ENCODE measurements at places on chromosomes 2 and 18.
A peak's percentile ranks its signal among the peaks of the same experiment; 100 is the strongest.

- DNase-seq, result no peak
These were observed 65.6 kb upstream of the RFX8 start for GRCh38 chr2:101540518-101540917.

- no peak for DNase-seq
These were observed 26.6 kb upstream of the CATIP start for GRCh38 chr2:218329826-218330593.

GRCh38 chr18:33375829-33376228 is 64.7 kb downstream of the CCDC178 start:
- DNase-seq, result no peak

GRCh38 chr18:57887543-57888383 is 84.6 kb upstream of the ATP8B1 start:
- DNase-seq, result no peak

- peak; percentile 67 for DNase-seq
These were observed 20.9 kb downstream of the THNSL2 start for GRCh38 chr2:88190808-88191721.

DNA sequence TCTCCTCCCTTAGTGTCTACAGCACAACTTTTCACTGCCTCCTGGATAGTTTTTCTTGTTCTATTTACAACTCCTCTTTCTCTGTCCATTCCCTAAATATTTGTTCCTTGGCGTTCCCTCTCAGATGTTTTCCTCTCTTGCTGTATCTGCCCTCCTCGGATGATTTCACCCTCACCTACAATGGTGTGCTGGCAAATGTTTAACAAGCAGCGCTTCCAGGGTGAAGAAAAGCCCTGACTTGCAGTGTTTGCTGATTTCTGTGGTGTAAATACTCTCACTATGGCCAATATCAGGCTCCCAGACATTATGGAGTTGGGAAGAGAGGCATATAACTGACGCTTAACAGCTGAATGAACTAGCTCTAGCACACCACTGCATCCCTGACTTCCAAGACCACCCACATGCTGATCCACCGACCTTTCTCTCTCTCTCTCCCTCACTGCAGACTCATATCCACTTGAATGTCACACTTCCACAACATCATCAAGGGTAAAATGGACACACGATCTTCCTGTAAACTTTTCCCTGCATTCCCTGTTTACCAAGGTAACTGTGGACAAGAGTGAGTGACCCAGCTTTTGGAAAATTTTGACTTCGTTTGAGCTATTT is 31.5 kb upstream of the SPTBN1 start:
- no peak for DNase-seq

DNA sequence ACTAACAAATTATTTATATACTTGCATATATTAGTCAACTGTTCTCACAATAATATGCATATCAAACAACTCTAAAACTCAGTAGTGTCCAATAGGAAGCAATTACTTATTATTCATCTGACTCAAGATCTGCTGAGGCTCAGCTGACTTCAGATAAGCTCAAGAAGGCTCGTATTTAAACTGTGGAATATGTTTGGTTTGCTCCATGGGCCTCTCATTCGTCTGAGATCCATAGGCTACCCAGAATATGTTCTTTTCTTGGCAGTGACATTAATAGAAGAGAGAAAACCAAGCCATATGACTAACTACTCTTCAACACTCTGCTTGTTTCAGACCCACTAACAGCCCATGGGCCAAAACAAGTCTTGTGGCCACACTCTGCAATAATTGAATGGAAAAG is 107.7 kb upstream of the MAP2 start:
- DNase-seq, result no peak

GRCh38 chr2:167048829-167049228 is 160.5 kb downstream of the XIRP2 start:
- DNase-seq, result no peak

GRCh38 chr2:88603146-88603545 is 24.1 kb downstream of the EIF2AK3 start:
- DNase-seq, result no peak

DNA sequence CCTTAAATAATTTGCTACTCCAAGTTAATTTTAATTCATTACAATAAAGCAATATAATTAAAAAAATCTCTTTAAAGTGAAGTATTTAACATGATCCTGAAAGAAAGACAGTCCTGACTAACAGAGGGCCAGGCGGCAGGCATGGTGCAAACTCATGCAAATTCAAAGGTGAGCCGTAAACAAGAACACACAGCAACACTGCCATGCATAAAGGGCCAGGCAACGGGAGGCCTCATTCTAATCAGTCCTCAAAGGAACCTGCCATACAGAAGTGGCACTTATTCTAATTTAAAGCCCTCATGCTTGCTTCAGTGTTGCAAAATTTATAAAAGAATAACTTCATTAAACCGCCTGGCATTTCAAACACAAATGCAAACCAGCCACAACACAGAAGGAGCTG is 277.0 kb downstream of the ZNF521 start:
- DNase-seq, result no peak

GRCh38 chr2:120474486-120474885 is 128.6 kb downstream of the INHBB start:
- DNase-seq, result no peak

DNA sequence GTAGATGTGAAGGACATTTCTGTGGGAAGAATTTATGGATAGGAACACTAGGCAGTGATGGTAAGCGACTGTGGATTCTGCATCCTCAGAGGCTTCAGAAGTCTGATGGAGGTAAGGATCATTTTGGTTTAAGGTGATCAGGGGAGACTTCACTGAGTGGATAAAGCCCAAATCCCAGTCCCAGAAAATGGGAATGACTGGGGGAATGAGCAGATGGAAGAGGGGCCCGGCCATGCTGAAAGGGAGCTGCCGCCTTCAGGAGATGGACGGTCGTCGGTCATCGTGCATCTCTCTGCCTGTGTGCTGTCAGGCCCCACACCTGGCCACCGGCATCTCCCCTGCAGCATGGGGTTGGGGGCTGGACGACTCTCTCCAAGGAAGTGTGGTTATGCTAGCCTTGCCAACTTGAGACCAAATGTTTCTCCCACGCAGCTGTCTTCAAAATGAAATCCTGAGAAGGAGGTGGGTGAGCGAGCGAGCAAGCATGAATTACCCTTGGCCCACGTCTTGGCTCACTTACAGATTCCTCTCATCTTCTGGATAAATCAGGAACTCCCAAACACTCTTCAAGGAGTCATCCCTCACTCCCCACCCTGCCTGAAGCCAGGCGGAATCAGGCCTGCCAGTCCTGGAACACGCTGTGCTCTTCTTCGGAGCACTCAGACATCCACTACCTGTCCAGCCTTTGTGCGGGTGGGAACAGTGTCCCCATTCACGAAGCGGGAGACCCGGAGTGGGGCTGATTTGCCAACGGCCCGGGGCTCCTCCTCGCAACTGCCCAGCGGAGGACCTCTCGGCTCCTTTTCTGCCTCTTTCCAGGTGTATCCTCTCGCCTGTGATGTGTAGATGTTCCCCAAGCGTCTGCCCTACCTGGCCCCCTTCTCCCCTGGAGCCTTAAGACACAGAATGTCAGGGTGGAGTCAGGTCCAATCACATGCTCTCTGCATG is 85.6 kb downstream of the PRKCE start:
- no peak for DNase-seq

- DNase-seq, result no peak
These were observed 2.7 kb upstream of the GKN1 start for GRCh38 chr2:68971591-68972231.

DNA sequence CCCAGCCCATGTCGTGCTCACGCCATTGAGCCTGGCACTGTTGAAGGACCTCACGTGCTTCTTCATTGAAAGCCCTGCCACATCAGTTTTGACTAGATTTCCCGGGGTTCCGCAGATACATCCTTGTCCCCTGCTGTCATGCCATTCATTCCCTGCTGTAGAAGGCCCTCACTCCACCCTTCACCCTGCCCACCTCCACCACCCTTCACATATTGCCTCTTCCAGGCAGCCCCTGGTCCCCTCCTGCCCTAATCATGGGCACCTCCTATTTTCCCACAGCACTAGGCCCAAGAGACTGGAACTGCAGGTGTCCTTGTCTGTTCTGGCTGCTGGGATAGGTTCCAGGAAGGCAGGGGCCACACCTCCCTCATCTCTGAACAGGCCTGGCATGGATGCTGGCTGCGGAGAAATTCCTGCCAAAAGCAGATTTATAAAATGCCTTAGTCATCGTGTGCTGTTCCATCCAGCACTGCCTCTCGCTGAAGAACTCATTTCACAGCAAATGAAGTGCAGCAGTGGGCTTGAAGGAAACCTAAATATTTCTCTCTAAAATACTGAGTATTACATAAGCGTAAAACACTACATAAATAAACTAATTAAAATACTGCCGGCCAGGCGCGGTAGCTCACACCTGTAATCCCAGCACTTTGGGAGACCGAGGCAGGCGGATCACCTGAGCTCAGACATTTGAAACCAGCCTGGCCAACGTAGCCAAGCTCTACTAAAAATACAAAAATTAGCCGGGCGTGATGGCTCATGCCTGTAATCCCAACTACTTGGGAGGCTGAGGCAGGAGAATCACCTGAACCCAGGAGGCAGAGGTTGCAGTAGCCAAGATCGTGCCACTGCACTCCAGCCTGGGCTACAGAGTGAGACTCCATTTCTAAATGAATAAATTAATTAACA is 38.4 kb downstream of the EIF4E2 start:
- DNase-seq, result no peak

DNA sequence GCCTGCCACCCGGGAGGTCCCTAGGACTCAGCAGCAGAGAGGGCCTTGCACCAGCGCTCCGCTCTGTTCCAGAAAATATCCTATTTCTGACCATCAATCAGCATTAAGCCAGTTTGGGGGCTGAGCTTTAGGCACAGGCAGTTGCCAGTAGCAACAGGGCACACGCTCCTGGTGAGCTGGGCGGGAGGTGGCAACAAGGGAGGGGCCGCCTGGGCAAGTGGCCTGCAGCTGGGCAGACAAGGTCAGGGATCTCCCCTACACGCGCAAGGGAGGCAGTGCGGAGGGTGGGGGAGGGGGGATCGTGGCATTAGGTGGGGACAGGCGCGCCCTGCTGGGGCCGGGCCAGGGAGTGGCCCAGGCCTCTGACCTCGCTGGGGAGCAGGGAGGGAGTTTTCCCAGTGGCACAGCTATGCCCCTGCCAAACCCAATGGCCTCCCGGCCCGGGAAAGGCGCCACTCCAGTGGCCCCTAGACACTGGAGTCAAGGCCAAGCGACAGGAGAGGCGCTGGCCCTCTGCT is 302.8 kb downstream of the NCKAP5 start:
- peak; percentile 22 for DNase-seq

DNA sequence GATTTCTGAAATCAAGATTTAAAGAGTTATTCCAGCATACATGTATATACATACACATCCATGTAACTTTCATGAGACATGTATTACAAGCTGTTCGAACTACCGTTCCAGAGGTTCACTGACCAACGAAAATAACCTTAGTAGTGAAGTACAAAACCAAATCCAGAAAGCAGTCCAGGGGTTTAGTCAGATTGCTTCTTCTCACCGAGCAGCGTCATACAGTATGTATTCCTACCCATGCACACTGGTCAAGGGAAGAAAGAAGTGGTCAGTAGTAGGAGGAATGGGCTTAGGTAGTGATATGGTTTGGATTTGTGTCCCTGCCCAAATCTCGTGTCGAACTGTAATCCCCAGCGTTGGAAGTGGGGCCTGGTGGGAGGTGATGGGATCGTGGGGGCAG is 45.3 kb downstream of the E2F6 start:
- no peak for DNase-seq

- no peak for DNase-seq
These were observed 27.7 kb downstream of the EIF2AK3 start for GRCh38 chr2:88599527-88599926.

DNA sequence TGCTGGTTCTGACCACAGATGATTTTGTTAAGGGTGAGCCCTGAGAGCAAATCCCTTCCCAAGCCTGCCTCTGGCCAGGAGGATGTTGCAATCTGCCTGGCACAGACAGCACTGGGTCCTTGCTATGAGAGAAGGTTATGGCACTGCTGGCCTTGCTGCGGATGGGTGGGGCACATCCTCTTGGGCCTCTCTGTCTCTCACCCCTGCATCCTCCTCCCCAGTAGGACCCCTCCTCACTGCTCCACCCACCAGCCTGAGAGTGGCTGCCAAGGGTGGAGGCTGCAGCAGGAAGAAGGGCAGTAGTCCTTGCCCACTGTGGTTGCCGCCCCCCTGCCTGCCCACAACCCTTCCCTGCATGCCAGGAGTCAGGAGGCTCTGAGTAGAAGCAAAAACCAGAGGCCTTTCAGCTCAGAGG is 180.9 kb downstream of the ZBTB7C start:
- DNase-seq, result no peak

DNA sequence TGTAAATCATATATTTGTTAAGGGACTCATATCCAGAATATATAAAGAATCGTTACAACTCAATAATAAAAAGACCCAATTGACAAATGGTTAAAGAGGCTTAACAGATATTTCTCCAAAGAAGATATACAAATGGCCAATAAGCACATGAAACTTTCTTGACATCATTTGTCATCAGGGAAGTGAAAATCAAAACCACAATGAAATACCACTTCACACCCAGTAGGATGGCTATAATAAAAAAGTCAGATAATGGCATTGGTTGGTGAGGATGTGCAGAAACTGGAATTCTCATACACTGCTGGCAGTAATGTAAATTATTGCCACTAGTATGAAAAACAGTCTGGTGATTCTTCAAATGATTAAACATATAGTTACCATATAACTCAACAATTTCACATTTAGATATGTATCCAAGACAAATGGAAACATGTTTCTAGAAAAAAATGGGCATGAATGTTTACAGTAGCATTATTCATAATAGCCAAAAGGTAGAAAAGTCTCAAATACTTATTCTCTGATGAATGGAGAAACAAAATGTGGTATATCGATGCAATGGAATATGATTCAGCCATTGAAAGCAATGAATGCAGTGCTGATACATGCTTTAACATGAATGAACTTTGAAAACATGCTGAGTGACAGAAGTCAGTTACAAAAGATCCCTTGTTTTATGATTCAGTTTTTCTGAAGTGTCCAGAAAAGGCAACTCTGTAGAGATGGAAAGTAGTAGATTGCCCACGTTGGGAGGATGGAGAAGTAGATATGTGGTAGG is 304.6 kb upstream of the ZEB2 start:
- DNase-seq, result no peak

GRCh38 chr2:120525056-120526046 is 179.4 kb downstream of the INHBB start:
- DNase-seq, result peak; percentile 28

- DNase-seq, result no peak
These were observed 137.4 kb downstream of the AKAIN1 start for GRCh38 chr18:5059696-5060032.

DNA sequence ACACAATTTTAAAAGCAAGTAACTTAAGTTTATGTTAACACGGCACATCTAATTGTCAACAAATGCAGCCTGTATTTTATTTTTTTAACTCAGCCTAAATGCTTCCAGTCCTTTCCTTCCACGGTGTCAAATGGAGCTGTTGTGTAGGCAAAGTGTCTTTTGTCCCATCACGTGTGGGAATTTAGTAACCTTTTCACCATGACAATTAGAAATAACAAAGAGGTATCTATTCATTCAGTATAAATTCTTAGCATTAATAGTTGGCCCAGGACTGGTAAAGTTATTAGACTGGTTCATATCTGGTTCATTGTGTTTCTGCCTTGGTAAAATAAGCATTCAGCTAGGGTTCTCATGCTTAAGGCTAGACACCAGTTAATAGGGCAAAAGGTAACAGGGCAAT is 47.9 kb downstream of the FRZB start:
- DNase-seq, result no peak

- DNase-seq, result no peak
These were observed 55.1 kb downstream of the RALBP1 start for GRCh38 chr18:9530226-9531009.

GRCh38 chr2:70920367-70920715 is 15.4 kb upstream of the ATP6V1B1 start:
- DNase-seq, result no peak

GRCh38 chr2:194494401-194494800 is 1162.6 kb upstream of the SLC39A10 start:
- DNase-seq, result no peak

All from endothelial cell (in vitro differentiated cells).